ENCODE measurements at places on chromosomes 3 and 15.

GRCh38 chr3:113771993-113772392 is 25.2 kb downstream of the ATP6V1A start:
- no peak for DNase-seq

DNA sequence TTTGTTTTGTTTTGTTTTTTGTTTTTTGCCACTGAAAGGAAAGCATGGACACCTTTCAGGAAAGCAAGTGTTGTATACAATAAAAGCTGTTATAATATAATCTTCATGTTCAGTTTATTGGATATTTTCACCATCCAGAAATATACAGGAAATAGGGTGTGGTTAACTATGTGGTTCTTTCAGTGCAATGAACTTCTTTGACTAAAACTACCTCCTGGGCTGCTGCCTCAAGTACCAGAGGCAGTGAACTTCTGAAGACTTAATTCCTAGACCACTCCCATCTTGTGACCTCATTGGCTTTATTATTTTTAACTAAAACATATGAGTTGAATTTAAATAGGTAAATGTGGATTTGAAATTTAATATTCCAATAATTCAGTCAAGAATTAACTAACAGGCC is 27.1 kb upstream of the TBL1XR1 start:
- DNase-seq: no peak

- no peak for DNase-seq
Measured at GRCh38 chr3:195073866-195074860, 196.8 kb downstream of the XXYLT1 start.

GRCh38 chr3:183182073-183182472 is 19.5 kb upstream of the LAMP3 start:
- DNase-seq: no peak

DNA sequence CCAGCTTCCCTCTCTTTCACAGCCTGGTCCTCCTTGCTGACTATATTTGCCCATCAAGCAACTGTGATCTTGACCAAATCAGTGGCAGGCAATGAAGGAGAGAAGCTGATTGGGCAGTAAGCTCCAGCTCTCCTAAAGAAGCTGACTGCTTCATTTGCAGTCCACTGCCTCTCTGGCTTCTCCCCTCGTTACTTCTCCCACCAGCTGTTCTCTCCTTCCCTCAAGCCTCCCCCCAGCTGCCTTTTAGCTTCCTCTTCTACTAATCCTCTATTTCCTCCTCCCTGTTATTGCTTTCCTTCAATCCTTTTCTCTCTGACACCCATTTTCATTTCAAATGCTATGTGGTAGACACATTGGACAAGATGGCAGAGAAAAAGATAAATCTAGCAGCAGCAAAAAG is 474.7 kb upstream of the UBE2E2 start:
- no peak for DNase-seq

DNA sequence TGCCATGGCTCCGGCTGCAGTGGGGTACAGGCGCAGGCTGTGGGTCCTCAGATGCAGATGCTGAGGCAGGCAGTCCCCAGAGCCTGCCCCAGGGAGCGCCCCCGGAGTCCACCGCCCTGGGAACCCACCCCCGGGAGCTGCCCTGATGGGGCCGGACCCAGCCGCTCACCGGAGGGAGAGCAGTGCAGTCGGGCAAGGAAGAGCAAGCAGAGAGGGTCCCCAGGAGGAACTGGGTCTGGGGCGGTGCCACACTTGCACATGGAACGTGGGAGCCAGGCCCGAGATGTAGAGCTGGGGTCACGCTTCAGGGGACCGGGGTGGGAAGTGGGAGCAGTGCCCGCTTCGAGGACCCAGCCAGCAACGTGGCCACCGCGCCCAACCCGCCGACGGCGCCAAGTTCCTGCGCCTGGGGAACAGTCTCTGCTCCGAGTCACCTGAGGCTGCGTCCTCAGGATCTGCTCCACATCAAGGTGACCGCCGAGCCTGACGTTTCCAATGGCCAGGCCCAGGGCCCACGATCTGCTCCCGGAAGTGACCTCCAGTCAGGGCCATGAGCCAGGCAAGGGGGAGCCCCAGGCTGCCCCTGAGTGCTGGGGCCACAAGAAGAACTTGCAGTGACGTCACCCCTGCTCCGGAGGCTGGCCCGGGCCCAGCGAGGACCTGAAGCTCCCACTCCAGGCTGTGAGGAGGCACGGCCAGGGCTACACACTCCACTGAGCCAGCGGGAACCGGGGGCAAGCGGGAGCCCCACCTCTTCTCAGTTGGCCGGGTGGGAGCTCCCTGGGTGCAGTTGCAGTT is 27.0 kb upstream of the TFG start:
- DNase-seq: no peak

- peak; percentile 61 for DNase-seq
Measured at GRCh38 chr15:48602358-48603122, 43.0 kb downstream of the FBN1 start.

Measured in GM04503 (cell line).